ENCODE measurements at places on chromosomes 2 and 18. TPM values are rescaled to one million over a fixed set of nuclear protein-coding genes. Genes with fewer than 3 reads are reported as not detected.
A peak's percentile ranks its signal among the peaks of the same experiment; 100 is the strongest.

SPC25 gene
- 4.8 TPM for polyA plus RNA-seq

- DNase-seq, result no peak
Measured at GRCh38 chr2:137638932-137639331, 325.3 kb upstream of the HNMT start.

TDRD15 gene
- not detected for polyA plus RNA-seq

GRCh38 chr2:190996947-190997346, 17.0 kb downstream of the STAT1 start:
- no peak for DNase-seq

- DNase-seq, result no peak
Measured at GRCh38 chr18:24300703-24301102, 96.9 kb downstream of the OSBPL1A start.

DNA sequence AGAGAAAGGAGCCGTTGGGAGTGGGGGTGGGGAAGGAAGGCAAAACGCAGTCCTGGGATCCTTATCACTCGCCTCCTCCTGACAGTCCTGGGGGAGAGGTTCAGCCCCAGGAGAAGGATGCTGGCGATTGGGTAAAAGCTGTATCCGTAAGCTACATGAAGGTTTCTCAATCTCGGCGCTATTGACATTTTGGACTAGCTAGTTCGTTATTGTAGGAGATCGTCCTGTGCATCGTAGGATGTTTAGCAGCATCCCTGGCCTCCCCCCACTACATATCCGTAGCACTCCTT, 511 bp upstream of the TP53I3 start:
- no peak for DNase-seq

DNA sequence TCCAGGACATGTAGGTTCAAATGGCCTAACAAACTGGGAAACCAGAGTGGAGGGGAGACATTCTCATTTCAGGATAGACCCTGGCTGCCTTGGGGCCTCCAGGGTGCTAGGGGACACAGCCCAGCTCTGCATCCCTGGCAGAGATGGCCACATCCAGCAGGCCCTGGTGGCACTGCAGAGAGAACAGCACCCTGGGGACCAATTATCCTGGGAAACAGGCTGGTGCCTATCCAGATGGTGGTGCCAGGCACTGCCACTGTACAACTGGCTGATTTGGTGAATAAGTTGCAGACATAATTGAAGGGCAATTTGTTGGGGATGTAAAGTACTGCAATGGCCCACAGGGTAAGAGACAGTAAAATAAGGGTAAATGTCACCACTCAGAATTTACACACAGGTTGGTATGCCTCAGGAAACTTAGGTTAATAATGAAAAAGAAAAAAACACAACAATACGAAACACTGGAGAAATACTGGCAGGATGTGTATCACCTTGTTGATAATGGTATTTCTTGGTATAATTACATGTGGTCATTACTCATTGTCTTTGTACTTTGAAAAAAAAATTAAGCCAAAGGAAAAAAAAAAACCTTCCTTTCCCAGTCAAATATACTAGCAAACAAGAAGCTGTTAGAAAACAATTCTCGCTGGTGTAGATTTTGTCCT, 12.8 kb upstream of the SFTPB start:
- DNase-seq, result no peak

TRIM43 gene
- 0.23 TPM for polyA plus RNA-seq

- DNase-seq, result peak; percentile 44
Measured at GRCh38 chr2:241035818-241036396, 37.5 kb downstream of the SNED1 start.

NCL gene
- 256 TPM for polyA plus RNA-seq

GRCh38 chr18:38464024-38464423, 898.4 kb upstream of the CELF4 start:
- DNase-seq, result no peak

DNA sequence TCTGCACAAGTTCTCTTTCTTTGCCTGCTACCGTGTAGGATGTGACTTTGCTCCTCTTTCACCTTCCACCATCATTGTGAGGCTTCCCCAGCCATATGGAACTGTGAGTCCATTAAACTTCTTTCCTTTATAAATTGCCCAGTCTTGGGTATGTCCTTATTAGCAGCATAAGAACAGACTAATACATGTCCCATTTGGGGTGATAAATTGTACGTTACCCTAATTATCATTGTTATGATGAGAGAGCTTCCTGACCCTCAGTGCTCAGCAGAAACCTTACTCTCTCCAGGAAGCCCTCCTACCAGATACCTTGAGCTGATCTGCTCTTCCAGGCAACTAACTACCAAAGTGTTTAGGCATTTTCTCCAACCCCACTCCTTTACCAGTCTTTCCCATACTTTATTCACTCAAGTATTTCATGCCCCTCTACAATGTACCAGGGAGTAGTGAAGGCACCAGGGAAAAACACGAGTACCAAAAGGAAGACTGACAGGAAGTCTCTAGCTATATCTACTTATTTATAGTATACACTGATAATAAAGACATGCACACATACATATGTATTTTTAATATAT, 196.2 kb downstream of the MYCN start:
- DNase-seq, result no peak

GRCh38 chr2:182248898-182249297, 177.9 kb downstream of the PDE1A start:
- DNase-seq, result no peak

DNA sequence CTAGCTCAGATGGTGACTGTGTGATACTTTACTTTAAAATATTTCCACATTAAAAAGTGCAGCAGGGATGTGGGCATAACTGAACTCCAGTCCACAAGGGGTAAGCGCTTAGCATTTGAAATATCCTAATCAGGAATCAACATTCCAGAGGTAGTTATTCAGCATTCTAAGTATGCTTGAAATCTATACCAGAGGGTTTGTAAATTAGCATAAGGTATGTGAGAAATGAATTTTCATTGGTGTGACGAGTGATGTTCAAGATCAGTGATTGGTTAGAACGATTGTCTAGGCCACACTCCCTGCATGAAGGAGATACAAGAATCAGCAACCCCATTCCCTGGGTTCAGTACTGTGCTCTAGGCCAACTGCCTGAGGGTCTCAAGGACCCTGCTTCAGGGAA, 42.6 kb downstream of the MAPK4 start:
- DNase-seq, result no peak

DNA sequence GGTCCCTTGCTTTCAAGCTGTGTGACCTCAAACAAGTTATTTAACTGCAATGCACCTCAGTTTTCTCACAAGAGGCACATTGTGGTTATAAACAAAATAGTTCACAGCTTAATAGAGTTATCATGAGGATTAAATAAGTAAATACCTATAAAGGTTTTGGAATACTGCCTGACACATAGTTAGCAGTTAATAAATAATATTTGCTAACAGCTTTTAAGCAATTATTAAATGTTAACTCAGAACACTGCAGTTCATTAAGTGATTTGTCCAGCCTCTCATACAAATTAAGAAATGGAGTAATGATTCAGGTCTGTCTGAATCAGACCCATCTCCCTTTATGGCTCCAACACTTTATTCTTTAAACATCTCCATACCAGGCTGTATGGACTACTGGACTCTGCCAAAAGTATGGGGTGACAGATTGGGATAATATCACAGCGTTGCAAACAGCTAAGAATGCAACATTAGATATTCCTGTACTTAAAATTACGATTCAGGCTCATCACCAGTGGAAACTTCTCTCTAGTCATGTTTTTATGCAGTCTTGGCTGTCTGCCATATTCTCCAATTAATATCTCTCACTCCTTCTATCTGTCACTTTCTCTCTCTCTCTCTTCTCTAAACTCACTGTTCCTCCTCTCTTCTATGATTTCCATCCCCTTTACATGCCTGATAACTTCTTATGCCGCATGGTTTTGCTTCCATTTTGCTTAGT, 370.6 kb upstream of the UBE2E3 start:
- no peak for DNase-seq

ABCG5 gene
- polyA plus RNA-seq, result not detected

SULT1C4 gene
- polyA plus RNA-seq, result 0.18 TPM

STPG4 gene
- polyA plus RNA-seq, result 0.20 TPM

ITGB6 gene
- polyA plus RNA-seq, result 0.13 TPM

ZNF519 gene
- 2.2 TPM for polyA plus RNA-seq

DNA sequence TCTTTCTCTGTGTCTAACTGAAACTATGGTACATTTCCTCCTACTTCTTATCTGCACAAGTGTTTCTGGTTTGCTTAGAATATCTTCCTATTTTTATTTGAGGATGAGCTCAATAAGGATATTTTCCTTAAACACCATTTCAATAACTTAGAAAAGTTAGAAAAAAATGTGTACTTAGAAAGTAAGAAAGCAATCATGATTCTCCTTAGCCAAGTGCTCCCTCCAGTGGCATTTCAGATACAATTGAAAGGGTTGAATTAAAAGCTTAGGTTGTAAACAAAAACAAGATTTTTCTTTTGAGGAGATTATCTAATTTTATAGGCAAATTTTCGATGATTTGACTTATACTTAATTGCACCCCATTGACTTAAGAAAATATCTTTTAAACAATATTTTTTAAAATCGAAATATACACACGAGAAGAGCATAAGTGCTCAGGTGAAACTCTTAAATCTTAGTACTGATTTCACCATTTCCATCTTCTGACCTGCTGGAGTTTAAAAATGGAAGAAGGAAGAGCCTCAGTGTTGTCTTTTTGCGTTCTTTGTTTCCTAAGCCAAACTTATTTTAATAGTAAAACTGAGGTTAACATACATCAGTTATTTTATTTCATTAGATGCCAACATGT, 26.9 kb downstream of the C18orf63 start:
- peak; percentile 31 for DNase-seq

PDE1A gene
- polyA plus RNA-seq, result 0.08 TPM

- DNase-seq, result no peak
Measured at GRCh38 chr2:173090276-173090877, 14.7 kb downstream of the MAP3K20 start.

- no peak for DNase-seq
Measured at GRCh38 chr2:44996356-44996755, 12.9 kb downstream of the SIX2 start.

DNA sequence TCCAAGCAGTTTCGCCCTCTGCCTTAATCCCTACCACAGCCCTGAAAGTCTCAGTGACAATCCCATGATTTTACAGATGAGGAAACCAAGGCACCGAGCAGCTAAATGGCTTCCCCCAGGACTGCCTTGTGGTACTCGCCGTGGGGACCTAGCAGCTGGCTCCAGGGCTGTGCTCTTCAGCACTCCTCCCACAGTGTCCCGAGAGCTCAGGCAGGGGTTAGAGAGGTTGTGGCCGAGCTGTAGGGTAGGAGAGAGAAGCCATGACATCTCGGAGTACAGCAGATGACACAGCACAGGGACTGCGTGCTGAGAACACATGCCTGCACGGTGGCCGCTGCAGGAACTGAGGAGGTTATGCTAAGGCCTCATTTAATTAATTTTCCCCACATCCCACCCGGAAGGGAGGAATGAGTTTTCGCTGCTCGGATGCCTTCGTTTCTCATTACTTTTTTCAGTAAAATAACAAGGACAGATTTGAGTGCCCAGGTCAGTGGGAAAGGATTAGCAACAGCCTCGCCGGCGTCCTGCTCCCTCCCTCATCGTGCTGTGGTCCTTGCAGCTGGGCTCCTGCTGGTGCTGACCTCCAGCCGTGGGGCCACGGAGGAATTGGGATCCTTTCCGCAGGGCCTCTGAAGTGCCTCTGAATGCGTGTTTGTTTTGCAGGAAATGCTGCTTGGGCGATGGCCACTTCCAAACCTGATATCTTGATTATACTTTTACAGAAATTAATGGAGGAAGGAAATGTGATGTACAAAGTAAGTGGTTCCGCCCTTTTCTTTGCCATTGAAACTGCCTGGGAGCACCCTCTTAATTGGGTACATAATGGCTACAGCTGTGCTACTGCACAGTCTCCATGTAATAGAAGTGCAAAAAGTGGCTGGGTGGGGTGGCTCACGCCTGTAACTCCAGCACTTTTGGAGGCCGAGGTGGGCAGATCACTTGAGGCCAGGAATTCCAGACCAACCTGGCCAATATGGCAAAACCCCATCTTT, 61.2 kb downstream of the WDSUB1 start:
- no peak for DNase-seq

- peak; percentile 44 for DNase-seq
Measured at GRCh38 chr2:112055730-112056625, 909 bp downstream of the TMEM87B start.

- no peak for DNase-seq
Measured at GRCh38 chr2:104431701-104432121, 422.2 kb upstream of the POU3F3 start.

POTEF gene
- polyA plus RNA-seq, result not detected

DNA sequence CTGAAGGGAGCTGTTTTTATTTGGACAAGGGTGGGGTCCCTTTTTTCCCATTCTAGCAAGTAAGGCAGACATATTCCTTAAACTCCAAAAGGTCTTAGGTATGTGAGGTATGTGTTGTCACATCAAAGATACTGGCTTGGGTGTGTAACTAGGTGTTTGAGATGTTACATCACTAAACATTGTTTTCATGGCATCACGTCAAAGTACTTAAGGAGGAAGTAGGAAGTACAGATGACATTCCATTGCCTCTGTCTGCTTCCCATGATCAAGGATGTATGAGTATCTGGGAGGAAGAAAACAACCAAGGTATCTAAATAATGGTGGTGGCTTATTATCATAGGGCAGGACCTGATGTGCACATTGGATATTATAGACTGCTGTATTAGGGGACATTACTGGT, 39.3 kb downstream of the CD302 start:
- no peak for DNase-seq

DNA sequence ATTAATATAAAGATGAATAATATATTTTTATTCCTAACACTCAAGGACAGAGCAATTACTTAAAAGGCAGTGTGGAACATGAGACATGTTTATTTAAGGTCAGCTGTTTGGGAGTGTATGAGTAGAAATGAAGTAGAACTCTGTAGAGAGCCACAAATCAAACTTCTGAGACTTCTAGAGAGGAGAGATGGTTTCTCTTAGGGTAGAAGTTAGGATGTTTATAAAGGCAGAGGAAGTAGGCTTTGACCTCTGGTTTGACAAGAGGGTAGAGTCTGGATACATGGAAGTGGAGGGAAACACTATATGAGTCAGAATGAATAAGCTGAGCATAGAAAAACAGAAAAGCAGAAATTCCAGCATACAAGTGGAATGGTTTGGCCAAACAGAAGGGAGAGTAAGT, 262.1 kb upstream of the KLHL14 start:
- no peak for DNase-seq

Measured in SK-N-SH (cell line).